CD4-positive, alpha-beta memory T cell (primary cell): ENCODE measurements at places on chromosomes 11 and 22. TPM values are rescaled to one million over a fixed set of nuclear protein-coding genes. Genes with fewer than 3 reads are reported as not detected.

The OR8B8 gene
- not detected for total RNA-seq

The IGF2 gene
- total RNA-seq, result not detected

The LIPT2 gene
- 8.0 TPM for total RNA-seq

DNA sequence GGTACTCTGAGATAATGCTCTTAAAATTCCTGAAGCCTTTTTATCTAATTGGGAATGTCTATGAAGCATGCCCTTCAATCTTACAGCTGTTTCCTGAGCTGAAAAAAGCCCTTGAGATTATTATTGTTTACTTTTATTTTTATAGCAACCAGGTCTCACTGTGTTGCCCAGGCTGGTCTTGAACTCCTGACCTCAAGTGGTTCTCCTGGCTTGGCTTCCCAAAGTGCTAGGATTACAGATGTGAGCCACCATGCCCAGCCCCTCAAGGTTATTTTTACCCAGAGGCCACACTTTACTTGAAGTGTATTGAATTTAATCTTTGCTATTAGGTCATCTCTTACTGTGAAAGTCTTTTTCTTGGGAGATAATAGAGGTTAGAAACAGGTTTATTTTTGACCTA is 7.0 kb upstream of the SWAP70 start:
- H3K27me3 ChIP-seq, result no peaks in the 10 kb centered on the region
- no peaks in the 10 kb centered on the region for H3K4me1 ChIP-seq
- DNase-seq, result no peak
- no peak overlapping the region for H3K4me3 ChIP-seq

DNA sequence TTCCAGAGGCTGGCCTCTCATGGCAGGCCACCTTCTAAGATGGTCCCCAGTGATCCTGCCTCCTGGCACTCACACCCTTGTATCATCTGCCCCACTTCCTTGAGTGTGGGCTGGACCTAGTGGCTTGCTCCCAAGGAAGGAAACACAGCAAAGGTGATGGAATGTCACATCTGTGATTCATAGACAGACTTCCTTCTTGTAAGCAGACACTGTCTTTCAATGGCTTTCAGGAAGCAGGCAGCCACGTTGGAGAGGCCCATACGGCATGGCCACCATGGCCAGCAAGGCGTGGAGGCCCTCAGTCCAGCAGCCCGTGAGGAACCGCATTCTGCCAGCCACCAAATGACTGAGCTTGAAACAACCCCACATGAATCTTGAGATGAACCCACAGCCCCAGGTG is 11.3 kb downstream of the LMO1 start:
- H3K27me3 ChIP-seq, result no peaks in the 10 kb centered on the region
- no peaks in the 10 kb centered on the region for H3K4me1 ChIP-seq
- H3K4me3 ChIP-seq, result no peak overlapping the region
- H3K36me3 ChIP-seq, result no peaks in the 10 kb centered on the region
- no peak for DNase-seq

GRCh38 chr11:73439002-73439843 is 63.0 kb downstream of the RELT start:
- no peaks in the 10 kb centered on the region for H3K27me3 ChIP-seq
- H3K4me3 ChIP-seq, result no peak overlapping the region
- H3K36me3 ChIP-seq, result no peaks in the 10 kb centered on the region
- no peak for DNase-seq
- H3K4me1 ChIP-seq, result no peaks in the 10 kb centered on the region

- peak within 1 kb of the TSS; percentile 93 for H3K27ac ChIP-seq
- H3K36me3 ChIP-seq, result no peaks in the 10 kb centered on the region
- no peaks in the 10 kb centered on the region for H3K27me3 ChIP-seq
Observed at GRCh38 chr11:68460741-68461574, at the start of gene PPP6R3. Gene PPP6R3 (plus strand): TSS chr11:68460752. CDS start chr11:68537665, 76,913 bp downstream.

- no peaks in the 10 kb centered on the region for H3K36me3 ChIP-seq
- no peak for DNase-seq
Observed at GRCh38 chr11:110773442-110773841, 61.2 kb upstream of the ARHGAP20 start.

- no peak overlapping the region for H3K4me3 ChIP-seq
- H3K27ac ChIP-seq, result no peak overlapping the region
- peaks cover 21% of the 10 kb centered on the region for H3K36me3 ChIP-seq
- no peaks in the 10 kb centered on the region for H3K4me1 ChIP-seq
- DNase-seq, result no peak
Observed at GRCh38 chr11:962688-963087, 37.0 kb downstream of the AP2A2 start.
